Renal cortical epithelial cell (primary cell): ENCODE measurements at places on chromosomes 5 and 9.

GRCh38 chr5:65105301-65105700 lies 336.6 kb downstream of the CWC27 start:
- DNase-seq, result no peak

GRCh38 chr5:75513841-75514240 lies 2.1 kb downstream of the POLK start:
- DNase-seq, result no peak

- DNase-seq, result no peak
Measured at GRCh38 chr9:120724757-120725400, 10.6 kb upstream of the MEGF9 start.

GRCh38 chr5:35819026-35819425 lies 37.7 kb upstream of the IL7R start:
- DNase-seq, result no peak

GRCh38 chr9:128340691-128341434 lies 536 bp downstream of the SLC27A4 start:
- no peak for DNase-seq

GRCh38 chr9:130034570-130034969 lies 8.4 kb downstream of the FNBP1 start:
- peak; percentile 40 for DNase-seq

GRCh38 chr9:21030389-21031035 lies 928 bp downstream of the HACD4 start:
- peak; percentile 74 for DNase-seq

DNA sequence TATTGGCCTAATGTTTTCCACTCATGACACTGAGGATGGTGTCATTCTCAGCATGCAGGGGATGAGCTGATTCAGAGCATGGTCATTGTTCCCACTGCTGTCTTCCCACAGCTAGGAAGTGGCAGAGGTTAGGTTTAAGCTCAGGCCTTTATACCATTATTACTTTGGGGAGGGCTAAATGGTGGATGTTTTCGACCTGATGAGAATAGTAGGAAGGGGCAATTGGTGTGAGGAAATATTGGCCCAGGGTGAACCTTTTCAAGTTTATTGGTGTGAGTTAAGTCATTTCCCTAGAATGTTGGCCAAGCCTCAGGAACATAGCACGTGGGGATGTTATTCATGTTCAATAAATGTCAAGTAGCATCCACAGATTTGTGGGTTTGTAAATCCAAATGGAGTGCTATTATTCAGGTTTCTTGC lies 59.6 kb downstream of the ARHGAP26 start:
- DNase-seq, result peak; percentile 57

DNA sequence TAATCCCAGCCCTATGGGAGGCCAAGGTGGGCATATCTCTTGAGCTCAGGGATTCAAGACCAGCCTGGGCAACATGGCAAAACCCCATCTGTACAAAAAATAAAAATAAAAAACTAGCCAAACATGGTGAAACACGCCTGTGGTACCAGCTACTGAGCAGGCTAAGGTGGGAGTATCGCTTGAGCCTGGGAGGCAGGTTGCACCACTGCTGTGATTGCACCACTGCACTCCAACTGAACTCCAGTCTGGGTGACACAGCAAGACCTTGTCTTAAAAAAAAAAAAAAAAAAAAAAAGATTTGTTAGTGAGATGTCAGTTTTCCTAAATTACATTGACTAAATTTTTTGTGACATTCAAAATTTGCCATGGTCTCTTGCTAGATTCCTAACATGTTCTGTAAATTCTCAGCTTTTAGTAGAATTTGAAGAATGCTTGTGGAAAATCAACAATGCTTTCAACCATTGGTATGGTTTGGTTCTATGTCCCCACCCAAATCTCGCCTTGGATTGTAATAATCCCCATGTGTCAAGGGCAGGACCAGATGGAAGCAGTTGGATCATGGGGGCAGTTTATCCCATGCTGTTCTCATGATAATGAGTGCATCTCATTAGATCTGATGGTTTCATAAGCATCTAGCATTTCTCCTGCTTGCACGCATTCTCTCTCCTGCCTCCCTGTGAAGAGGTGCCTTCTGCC lies 236.1 kb downstream of the ARRDC3 start:
- no peak for DNase-seq

DNA sequence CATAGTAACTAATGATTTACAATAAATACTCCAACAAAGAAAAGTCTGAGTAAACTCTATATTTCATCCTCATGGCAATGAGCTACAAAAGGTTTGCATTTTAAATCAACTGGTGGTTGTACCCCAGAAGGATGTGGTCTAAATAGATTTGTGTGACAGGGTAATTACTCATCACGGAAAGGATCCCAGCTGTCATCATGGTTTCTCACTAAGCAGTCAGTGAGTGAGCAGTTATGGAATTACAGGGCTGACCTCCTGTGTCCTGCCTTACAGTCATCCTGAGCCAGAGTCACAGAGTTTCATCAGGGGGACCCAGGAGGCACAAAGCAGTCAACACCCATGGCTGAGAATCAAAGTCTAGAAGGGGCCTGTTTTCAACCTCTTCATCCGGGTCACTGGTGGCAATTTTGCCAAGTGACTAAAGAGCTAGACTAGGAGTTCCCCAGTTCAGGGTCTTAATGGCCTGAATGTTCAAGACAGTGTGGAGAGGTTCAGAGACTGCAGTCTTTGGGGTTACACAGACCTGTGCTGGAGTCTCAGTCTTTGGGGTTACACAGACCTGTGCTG lies 210.7 kb upstream of the SLC24A2 start:
- DNase-seq, result peak; percentile 92

DNA sequence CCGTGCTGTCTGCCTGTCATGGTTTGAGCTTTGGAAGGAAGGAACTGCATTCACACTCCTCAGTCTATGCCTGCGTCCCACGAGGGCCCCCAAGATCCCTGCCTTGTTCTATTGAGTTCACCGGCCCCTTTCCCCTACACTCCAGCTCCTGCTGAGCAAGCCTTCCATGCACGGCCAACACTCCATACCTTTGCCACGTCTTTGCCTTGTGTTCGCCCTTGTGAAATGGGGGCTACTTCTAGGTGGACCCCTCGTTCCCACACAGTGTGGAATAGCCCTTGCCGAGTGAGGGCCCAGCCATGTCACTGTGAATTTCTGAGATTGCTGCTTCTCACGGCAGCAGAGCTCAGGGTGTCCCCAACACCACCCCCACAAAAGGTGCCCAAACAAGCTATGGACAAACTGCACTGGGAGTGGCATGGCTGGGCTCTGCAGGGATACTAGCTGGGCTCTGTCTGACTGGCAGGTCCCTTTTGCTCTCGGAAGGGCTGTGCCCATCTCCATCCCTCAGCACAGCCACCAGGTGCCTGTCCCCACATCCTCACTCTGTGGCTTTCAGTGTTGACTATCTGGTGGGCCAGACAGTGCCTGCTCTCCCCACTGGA lies 67.9 kb upstream of the ADAMTS2 start:
- no peak for DNase-seq

GRCh38 chr9:116174347-116174746 lies 20.8 kb downstream of the PAPPA start:
- DNase-seq, result peak; percentile 72

GRCh38 chr9:33459115-33459514 lies 11.7 kb upstream of the AQP3 start:
- no peak for DNase-seq

- DNase-seq, result peak; percentile 45
Measured at GRCh38 chr9:35696520-35697215, 6.9 kb upstream of the TPM2 start.

DNA sequence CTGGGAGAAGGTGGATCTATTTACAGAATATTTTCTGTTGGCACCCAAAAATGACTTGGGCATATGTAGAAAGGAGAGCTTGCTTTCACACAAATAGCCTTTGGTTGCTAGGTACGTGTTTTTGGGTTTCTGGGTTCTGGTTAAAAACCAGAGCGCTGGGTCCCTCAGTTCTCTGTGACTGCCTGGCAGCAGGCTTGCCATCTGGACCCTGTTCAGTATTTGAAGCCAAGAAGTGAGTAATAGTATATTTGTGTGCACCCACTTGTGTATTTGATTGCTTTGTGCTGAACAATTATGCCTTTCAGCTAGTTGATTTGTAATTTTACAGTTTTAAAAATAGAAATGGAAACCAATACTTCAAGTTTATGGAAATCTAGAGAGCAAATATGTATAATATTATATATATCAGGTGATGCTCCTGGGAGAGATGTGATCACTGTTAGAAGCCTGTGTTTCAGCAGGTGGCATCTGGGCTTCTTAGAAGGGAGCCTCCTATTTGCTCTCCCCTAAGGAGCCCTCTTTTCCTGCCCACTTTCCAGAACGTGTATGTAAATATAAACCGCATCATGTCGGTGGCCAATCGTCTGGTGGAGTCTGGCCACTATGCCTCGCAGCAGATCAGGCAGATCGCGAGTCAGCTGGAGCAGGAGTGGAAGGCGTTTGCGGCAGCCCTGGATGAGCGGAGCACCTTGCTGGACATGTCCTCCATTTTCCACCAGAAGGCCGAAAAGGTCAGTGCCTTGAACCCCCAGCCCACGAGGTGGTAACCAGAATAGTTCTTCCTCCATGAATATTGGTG lies 153.6 kb downstream of the TRIO start:
- DNase-seq, result no peak

DNA sequence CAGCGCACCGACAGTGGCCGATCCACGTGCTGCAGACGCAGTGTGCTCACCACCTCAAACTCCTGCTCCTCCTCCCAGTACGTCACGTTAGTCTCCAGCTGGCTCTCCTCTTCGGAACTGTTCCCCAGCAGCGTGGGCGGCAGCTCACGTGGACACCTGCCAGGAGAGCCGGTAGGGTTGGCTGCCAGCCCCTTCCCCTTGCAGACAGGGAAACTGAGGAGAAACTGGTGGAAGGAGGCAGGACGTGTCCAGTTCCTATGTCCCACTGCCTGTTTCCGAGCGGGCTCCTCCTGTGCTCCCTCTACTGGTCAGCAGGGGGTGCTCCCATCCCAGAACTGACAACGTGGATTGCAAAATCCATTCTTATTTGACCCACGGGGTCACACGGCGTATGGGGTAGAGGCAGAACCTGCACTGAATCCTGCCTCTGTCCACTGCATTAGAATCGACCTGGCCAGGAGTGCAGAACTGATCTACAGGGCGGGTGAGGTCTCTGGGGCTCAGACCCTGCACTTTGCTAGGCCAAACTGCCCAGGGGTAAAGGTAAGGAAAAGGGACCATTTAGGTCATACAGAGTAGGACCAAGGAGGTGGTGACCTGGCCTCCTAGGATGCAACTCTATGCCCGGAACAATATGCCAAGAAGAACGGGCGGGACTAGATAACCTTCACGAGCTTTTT lies 25.7 kb downstream of the PDGFRB start:
- DNase-seq, result peak; percentile 52

DNA sequence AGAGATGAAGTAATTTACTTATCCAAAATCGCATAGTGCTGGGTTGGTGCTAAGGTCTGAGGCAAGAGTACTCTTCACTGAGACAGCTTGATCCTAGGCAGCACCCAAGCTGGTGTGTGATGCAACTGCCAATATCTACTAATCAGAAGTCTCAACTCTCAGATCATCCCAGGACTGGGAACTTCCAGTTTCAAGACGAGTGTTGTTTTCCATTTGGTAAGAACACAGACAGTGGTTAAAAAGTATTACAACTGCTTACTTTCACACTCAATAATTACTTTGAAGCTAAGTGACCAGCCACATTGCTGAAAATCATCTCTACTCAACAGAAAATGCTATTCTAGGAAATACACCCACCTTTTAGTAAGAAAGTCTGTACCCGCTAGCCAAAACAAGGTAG lies 45.3 kb downstream of the FBXW11 start:
- no peak for DNase-seq

- DNase-seq, result no peak
Measured at GRCh38 chr9:107175816-107176435, 107.2 kb upstream of the RAD23B start.

GRCh38 chr9:87395804-87396479 lies 101.7 kb upstream of the DAPK1 start:
- peak; percentile 94 for DNase-seq

- DNase-seq, result peak; percentile 15
Measured at GRCh38 chr9:36847781-36848673, 186.0 kb downstream of the PAX5 start.

DNA sequence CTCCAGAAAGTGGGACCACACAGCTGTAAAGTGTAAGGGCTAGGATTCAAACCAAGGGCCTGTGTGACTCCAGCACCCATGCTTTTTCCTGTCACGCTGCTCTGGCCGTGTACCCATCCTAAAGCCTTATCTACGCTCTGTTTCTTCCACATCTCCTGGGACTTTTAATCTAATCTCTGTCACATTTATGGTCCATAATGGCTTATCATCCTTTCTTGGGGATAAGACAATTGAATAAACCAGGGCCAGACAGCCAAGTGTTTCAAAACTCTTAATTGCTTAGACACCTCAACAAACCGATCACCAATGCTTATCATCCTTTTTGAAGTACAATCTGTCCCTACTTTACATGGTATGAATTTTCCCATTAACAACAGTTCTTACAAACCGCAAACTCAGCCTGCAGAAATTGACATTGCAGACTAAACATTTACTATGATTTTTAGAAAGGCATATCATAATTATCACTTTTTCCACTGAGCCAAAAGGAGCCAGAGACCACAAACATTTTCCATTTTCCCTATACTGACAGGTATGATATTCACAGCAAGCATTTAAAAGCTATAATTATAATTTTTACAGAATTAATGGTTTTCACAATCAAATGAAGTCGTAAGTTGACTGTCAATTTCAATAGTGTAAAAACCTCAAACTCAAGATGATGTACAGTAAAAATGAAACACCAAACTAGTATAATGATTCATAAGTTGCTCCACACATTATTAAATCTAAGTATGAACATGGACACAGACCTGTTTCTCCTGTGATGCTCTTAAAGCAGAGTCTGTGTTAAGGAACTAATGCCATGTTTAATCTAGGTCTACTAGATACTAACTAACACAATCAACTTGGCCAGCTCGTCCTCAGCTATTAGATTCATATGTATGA lies 99.5 kb downstream of the FBXW11 start:
- DNase-seq, result no peak

DNA sequence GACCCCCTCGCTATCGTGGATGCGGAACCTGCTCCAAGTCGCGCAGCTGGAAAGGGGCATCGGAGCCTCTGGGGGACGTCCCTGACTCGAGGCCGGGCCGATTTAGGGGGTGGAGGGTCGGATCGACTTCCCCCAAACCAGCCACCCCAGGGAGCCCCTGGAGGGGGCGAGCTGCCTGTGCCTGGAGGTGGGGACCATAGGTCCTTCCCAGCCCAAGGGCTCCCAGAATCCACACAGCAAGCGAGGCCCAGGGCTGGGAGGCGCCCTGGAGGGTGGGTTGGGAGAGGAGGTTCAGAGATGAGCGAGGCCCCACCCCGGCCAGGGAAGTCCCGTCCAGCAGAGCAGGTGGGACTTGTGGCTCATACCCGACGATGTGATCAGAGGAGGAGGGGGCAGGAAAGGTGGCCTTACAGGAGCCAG lies 147.6 kb downstream of the GAPVD1 start:
- DNase-seq, result no peak
